PC-9 (cell line): ENCODE measurements at places on chromosomes 2 and 18. TPM values are rescaled to one million over a fixed set of nuclear protein-coding genes. Genes with fewer than 3 reads are reported as not detected.

The EVX2 gene
- not detected in 2 replicates for total RNA-seq

GRCh38 chr2:74593826-74594772 is 39.6 kb downstream of the DOK1 start:
- no peaks in the 10 kb centered on the region for H3K36me3 ChIP-seq
- no peaks in the 10 kb centered on the region for H3K4me1 ChIP-seq
- H3K4me3 ChIP-seq = no peak overlapping the region
- no peaks in the 10 kb centered on the region for H3K27me3 ChIP-seq

GRCh38 chr2:43219383-43220228 is 6.8 kb downstream of the ZFP36L2 start:
- peaks cover 51% of the 10 kb centered on the region for H3K4me1 ChIP-seq
- peaks cover 19% of the 10 kb centered on the region for H3K36me3 ChIP-seq
- H3K4me3 ChIP-seq = peak overlapping the region; percentile 72
- H3K27ac ChIP-seq = peak overlapping the region; percentile 92
- no peaks in the 10 kb centered on the region for H3K27me3 ChIP-seq
- peak; percentile 91 for DNase-seq

- H3K27me3 ChIP-seq = no peaks in the 10 kb centered on the region
- no peak overlapping the region for H3K4me3 ChIP-seq
- DNase-seq = no peak
- H3K36me3 ChIP-seq = no peaks in the 10 kb centered on the region
- H3K4me1 ChIP-seq = no peaks in the 10 kb centered on the region
Measured at GRCh38 chr2:148451046-148451445, 193.5 kb upstream of the EPC2 start.

DNA sequence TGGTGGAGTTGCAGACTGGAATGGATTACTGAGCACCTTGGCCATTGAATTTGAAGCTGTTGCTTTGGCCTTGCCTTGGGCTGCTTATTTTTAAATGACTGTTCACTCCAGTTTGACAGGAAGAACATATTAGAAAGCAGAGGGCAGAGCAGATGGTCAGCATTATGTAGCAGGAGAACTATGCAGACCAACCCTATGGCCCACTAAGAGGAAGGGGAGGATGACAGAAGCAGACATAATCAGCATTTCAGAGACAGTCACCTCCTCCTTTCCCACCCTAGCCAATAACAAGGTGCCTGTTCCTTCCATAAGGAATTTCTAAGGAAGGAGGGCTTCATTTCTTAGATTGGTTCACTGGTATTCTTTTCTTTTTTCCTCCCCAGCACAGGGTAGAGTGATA is 2.4 kb downstream of the CHRNA1 start:
- H3K4me1 ChIP-seq = peaks cover 10% of the 10 kb centered on the region; the same call in 1 of the 2 replicates
- H3K4me3 ChIP-seq = no peak overlapping the region
- no peaks in the 10 kb centered on the region for H3K36me3 ChIP-seq
- H3K27ac ChIP-seq = no peak overlapping the region

- peaks cover 18% of the 10 kb centered on the region for H3K4me1 ChIP-seq
- H3K27me3 ChIP-seq = no peaks in the 10 kb centered on the region
- 0 out of 2 replicates have a peak, but pooled peaks cover 4% of the 10 kb centered on the region for H3K36me3 ChIP-seq
- peak; percentile 65 for DNase-seq
Measured at GRCh38 chr2:43276962-43277391, 50.6 kb upstream of the ZFP36L2 start.

The PAX8 gene
- total RNA-seq = 5.8 and 6.4 TPM in 2 replicates

The UGT1A10 gene
- not detected in 2 replicates for total RNA-seq
